ENCODE measurements at places on chromosomes 13 and 19. TPM values are rescaled to one million over a fixed set of nuclear protein-coding genes. Genes with fewer than 3 reads are reported as not detected.

GRCh38 chr13:18948012-18948663, 233.5 kb downstream of the TUBA3C start:
- DNase-seq: no peak

GRCh38 chr13:20192158-20192835, 441 bp downstream of the GJB2 start:
- peak; percentile 10 for DNase-seq

GRCh38 chr13:78881751-78882150, 222.8 kb upstream of the OBI1 start:
- DNase-seq: no peak

GRCh38 chr13:78907006-78907405, 248.1 kb upstream of the OBI1 start:
- no peak for DNase-seq

DNA sequence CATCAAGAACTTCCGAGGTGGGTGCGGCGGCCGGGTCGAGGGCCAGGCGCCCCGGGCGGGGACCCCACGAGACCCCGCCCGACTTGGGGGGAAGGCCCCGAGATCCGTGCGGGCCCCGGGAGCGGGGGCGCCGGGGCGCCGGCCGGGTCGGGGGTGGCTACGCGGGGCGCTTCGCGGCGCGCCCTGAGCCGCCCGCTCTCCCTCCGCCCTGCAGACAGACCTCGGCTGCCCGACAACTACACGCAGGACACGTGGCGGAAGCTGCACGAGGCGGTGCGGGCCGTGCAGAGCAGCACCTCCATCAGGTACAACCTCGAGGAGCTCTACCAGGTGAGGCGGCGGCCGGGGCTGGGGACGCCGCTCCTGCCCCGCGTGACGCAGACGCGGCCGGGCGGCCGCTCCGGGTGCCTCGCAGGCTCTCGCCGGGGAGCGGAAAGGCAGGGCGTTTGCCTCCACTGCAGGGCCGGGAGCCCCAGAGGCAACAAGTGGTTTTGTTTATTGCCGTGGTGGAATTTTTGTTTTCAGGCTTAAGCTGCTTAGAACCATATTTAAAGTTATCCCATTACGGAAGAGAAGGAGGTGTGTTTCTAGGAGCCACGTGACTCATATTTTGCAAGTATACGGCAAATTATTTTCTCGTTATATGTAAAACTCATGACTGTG, 477 bp downstream of the CUL4A start:
- DNase-seq: peak; percentile 62

GRCh38 chr19:36256853-36257519, 42.1 kb downstream of the ZNF146 start:
- DNase-seq: no peak

DNA sequence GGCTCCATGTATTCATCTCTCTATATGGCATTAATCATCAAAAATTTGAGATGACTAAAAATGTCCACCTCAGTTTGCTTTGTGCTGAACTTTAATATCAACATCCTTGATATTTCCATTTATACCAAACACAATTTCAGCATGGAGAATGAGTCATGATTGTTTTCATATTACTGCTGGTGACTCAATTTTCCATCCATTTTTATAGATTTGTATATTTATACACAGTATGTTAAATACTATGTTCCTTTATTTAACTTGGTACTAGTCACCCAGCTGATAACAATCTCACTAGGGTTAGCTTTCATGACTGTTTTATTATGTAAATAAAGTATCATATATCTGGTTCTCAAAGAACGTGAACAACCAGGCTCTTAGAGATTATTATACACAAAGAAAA, 1255.1 kb downstream of the SLITRK1 start:
- peak; percentile 43 for DNase-seq

DNA sequence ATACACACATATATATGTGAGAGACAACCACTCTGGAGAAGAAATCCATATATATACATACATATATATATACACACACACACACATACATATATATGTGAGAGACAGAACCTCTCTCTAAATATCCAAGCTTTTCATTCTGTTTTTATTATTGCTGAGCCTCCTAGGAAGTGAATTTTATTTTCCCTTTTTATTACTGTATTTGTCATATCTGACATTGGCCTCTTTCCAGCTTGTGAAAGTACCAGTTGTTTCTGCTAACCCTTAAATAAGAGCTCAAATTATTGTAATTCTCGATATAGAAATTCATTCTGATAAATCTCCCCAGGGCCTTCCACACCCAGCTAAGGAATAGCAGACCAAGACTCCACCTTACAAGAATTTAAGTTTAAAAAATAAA, 81.0 kb downstream of the NUFIP1 start:
- DNase-seq: no peak

GRCh38 chr13:82713687-82714405, 1168.4 kb downstream of the SLITRK1 start:
- DNase-seq: peak; percentile 65

- no peak for DNase-seq
Observed at GRCh38 chr19:44303320-44303719, 1.5 kb downstream of the ZNF235 start.

GRCh38 chr13:114259974-114260373, 21.4 kb upstream of the UPF3A start:
- DNase-seq: no peak

PPP1R37 gene
- total RNA-seq: 179 TPM

LRRC63 gene
- 0.41 TPM for total RNA-seq

TMC4 gene
- 0.27 TPM for total RNA-seq

TMEM150B gene
- not detected for total RNA-seq

COL5A3 gene
- 4.1 TPM for total RNA-seq
